Placental epithelial cell (primary cell): ENCODE measurements at places on chromosomes 13 and 19. TPM values are rescaled to one million over a fixed set of nuclear protein-coding genes. Genes with fewer than 3 reads are reported as not detected.

NECTIN2 gene
- total RNA-seq: 97.9 and 98.9 TPM in 2 replicates

KCTD12 gene
- 13.3 and 22.1 TPM in 2 replicates for total RNA-seq

SACS gene
- 36.1 and 87.3 TPM in 2 replicates for total RNA-seq

CLDN10 gene
- not detected in 2 replicates for total RNA-seq

FUT2 gene
- under 0.01 TPM in 1 of 2 replicates, not detected in the other for total RNA-seq

RNF225 gene
- total RNA-seq: 2.8 and 5.5 TPM in 2 replicates

CACNA1A gene
- total RNA-seq: under 0.01 and 0.39 TPM in 2 replicates

F7 gene
- under 0.01 and 1.3 TPM in 2 replicates for total RNA-seq

LRFN3 gene
- total RNA-seq: 8.6 and 11.6 TPM in 2 replicates
